ENCODE measurements at places on chromosomes 12 and 14. TPM values are rescaled to one million over a fixed set of nuclear protein-coding genes. Genes with fewer than 3 reads are reported as not detected.

ADCY4 gene
- 87.0 TPM for total RNA-seq

LRRC43 gene
- 5.4 TPM for total RNA-seq

TAS2R7 gene
- not detected for total RNA-seq

GCH1 gene
- total RNA-seq, result 5.0 TPM

GDF3 gene
- total RNA-seq, result 4.1 TPM

SYT1 gene
- 15.3 TPM for total RNA-seq

LALBA gene
- not detected for total RNA-seq

- DNase-seq, result peak; percentile 70
These were observed 428 bp downstream of the RNF41 start for GRCh38 chr12:56221232-56221756.

GRCh38 chr12:63777340-63777739, 2.4 kb upstream of the RXYLT1 start:
- DNase-seq, result no peak

DNA sequence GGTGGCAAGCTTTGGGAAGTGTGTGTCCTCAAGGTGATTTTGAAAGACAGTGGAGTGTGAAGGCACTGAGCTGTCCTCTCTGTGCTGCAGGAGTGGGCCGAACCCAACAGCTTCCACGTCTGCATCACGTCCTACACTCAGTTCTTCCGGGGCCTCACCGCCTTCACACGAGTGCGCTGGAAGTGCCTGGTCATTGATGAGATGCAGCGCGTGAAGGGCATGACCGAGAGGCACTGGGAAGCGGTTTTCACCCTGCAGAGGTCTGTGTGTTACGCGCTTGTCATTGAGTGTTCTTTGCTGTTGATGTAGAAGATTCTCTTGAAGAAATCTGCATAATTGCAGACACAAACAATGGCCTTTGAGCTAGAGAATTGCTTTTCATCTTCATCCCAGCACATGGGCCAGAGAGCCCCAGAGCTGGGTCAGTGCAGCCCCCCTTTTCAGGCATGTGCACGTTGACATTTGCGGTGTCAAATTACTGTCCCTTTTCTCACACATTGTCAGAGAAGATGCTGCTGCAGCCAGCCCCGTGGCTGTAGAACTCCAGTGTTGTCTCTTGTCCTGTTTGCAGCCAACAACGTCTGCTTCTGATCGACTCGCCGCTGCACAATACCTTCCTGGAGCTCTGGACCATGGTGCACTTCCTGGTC, 63.3 kb downstream of the EP400 start:
- DNase-seq, result no peak

DNA sequence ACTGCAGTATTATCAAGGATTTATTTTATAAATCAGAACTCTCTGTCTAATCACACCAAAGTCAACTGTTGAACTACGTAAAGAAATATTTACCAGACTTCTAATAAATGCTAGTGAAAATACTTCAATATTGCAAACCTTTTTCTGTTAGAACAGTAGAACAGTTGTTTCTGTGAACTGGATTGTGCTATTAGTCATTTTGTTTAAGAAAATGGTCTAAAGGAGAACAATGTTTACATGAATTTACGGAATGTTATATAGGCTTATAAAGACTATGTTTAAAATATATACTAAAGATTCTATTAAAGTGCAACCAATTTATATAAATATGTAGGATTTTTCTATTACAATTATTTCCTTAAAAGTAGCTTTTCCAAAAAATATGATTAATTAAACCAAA, 471.4 kb downstream of the FSCB start:
- no peak for DNase-seq

DNA sequence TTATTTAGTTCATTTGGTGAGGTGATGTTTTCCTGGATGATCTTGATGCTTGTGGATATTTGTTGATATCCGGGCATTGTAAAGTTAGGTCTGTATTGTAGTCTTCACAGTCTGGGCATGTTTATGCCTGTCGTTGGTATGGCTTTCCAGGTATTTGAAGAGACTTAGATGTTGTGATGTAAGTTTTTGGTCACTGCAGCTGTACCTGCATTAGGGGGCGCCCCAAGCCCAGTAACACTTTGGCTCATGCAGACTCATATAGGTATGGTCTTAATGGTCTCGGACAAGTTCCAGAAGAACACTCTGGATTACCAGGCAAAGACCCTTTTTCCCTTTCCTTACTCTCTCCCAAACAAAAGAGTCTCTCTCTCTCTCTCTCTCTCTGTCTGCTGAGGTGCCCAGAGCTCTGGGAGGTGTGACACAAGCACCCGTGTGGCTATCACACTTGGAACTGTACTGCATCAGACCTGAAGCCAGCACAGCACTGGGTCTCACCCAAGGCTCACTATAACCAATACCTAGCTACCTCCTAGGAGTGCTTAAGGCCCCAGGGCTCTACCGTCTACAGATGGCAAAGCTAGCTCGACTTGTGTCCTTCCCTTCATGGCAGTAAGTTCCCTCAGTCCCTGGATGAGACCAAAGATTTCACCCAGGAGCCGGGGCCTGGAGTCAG, 425.8 kb upstream of the ATXN7L3B start:
- DNase-seq, result no peak

GRCh38 chr12:123071099-123071800, 79.6 kb downstream of the PITPNM2 start:
- DNase-seq, result no peak

GRCh38 chr14:70871863-70872677, 35.2 kb upstream of the PCNX1 start:
- no peak for DNase-seq

GRCh38 chr12:91874086-91874865, 271.4 kb downstream of the BTG1 start:
- DNase-seq, result no peak

GRCh38 chr12:45434094-45434493, 218.2 kb downstream of the ANO6 start:
- DNase-seq, result no peak

DNA sequence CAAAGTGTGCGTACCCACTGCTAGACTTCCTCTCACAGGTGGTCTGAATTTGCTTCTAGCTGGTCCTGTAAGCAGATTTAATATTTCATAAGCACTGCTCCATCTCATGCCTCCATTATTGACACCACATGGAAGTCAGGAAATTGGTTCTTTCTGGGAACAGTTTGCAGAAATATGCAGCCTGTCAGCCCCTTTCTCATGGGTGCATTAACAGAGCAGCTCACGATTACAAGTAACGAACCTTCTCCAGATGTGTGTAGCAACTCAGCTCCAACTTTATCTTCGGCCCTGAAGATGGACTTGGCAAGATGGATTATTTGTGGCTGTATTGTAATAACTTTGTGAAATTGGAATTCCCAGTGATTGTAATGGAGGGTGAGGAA, 214.5 kb upstream of the DDHD1 start:
- DNase-seq, result peak; percentile 52

DNA sequence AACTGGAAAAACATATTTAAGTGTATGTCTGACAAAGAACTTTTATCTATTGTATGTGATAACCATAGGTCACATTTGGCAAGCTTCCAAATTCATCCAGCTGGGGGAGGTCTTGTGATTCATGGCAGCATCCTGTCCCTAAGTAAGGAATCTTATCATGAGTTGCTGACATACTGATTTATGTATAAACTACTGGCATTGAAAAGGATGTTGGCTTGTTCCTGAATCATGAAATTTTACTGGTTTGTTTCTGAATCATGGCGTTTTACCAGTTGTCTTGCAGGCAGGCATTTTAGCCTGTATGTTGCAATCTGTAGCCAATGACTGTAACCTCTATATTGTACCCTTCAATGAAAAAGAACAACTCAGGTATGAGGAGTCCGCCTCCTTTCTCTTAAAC, 244.8 kb downstream of the IPO8 start:
- peak; percentile 63 for DNase-seq

DNA sequence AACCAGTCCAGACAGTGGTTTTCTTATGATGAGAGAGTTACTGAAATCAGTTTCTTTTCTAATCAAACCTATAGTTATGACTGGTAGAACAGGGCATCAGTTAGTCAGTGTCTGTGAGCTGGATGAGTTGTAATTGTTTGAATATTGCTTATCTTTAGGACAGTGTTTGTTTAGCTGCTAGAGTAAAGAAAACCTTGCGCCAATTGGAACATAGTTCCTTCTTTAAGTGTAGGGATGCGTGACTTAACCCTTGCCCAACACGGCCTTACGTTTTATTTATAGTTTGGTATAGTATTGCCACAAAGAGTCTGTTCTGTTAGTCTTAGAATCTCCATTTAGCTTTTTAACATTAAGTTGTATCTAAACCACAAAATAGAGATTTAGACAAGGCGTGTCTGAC, 572.6 kb downstream of the SLC16A7 start:
- DNase-seq, result no peak
